ENCODE measurements at places on chromosomes 1 and 21.

DNA sequence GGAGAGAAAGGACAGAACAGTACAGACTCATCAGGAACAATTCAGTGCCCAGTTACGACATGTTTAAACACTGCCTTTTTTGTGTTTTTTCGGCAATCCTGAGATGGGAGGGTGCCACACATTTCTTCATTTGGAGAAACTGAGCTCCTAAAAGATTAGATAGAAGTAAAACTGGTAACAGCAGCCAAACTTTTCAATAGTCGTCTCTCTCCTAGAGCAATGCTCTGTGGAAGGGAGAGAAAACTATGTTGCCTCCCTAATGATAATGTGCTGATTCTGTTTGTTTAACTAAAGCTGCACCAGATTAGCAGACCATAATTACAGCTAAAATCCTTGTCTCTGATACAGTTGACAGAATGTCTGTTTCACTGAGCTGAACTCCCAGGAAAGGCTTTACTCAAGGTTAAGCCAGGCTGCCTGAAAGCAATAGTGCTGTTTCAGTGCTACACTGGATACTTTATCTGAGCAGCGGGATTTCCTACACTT, 76.2 kb upstream of the CXADR start:
- no peak for DNase-seq

GRCh38 chr1:203692565-203693470, 66.2 kb downstream of the ATP2B4 start:
- no peak for DNase-seq

- no peak for DNase-seq
Observed at GRCh38 chr1:30686236-30686935, 37.0 kb downstream of the MATN1 start.

DNA sequence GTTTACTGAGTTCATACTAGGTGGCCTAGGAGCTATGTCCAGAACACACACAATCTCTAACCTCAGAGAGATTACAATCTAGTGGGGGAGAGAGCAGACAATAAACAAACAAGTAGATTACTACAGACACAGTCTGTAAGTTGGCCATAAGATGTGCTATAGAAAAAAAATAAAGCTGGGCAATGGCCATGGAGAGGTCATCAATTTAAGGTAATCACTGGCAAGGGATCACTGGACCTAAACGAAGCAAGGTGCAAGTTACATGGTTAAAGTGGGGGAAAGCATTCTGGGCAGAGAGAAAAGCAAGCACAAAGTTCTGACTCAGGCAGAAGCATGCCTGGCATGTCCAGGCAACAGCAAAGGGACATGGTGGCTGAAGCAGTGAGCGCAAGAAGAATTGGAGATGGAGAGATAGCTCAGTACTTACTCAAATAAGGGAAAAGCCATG, 147.0 kb downstream of the RERE start:
- no peak for DNase-seq

GRCh38 chr1:60867782-60868181, 214.6 kb upstream of the NFIA start:
- DNase-seq: no peak

GRCh38 chr1:1434824-1435105, 725 bp upstream of the VWA1 start:
- DNase-seq: no peak

- DNase-seq: peak; percentile 58
Observed at GRCh38 chr21:31731056-31731856, 662 bp downstream of the SCAF4 start.

- no peak for DNase-seq
Observed at GRCh38 chr21:45573452-45574035, 31.3 kb upstream of the SLC19A1 start.

GRCh38 chr21:33971492-33972013, 55.9 kb upstream of the ATP5PO start:
- no peak for DNase-seq

DNA sequence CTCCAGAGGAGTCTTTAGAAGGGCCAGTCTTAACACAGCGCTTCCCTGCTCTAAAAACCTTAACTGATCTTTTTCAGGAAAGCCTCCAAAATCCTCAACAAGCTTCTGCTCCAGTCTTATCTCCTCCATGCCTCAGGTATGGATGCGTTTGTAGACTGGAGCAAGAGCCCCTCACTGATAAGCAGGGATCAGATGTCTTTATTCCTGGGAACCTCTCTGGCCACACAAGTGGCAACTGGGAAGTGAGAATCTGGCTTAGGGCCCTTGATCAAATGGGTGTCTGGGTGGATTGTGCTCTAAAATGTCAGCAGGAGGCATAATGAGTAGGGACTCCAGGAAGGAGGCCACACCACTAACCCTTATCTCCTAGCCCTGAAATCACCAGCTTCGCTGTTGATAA, 1.4 kb downstream of the ZBTB8A start:
- DNase-seq: no peak

DNA sequence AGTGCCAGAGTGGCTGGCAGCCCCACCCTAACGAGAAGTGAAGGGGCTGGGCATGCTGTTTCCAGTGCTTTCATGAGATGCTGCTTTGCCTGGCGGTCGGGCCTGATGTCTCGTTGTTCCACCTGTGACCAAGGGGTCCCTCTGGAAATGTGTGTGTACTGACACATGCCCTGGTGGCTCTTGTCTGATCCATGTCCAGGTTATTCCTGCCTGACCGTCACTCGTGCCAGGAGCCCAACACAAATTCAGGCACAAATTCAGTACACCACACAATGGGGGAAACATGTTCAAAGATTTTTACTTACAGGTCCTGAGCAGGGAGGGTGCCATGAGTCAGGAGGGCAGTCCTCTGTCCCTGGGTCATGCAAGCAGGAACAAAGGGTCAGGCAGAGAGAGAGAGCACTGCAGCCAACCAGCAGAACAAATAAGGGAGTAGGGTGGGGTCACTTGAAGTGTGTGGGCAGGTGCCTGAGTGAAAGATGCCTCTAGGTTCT, 76.3 kb downstream of the ADARB1 start:
- no peak for DNase-seq

DNA sequence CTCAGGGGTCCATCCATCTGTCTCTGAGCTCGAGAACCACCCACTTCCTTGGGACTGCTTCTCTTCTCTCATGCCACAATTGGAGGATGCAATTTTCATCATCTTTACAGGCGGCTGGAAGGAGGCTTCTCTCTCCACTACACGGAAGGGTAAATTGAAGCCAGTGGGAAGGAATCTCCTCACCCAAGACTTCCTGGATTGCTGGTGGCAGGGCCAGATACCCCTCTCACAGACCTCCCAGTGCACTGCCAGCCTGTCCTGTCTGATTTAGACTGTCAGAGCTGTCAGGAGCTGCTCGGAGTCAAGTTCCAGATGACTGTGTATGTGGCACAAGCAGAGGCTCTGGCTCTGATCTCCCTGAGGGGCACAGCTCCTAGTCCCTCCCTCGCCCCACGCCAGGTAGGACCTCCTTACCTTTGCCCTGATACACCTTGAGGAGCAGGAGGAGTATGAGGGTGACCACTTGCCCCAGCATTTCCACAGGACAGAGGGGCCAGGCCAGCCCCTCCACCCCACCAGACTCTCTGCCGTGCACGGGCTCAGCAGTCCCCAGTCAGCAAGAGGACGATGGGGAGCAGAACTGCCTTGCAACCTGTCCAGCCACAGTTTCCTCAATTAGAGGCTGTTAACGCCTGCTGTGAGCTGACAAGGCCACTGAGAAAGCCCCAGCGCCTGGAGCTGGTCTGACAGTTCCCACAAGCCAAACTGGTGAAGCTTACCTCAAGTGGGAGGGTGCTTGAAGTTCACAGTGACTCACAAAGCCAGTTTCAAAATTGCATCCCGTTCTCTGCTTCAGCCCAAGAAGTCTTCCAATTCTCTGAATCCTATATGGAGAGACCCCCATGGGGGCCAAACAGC, at the start of gene CD244:
Gene CD244, minus strand, starts transcription at position 685 of the 858 bp plus-strand sequence. Its CDS starts 210 bp downstream, at position 475.
- peak; percentile 62 for DNase-seq

- no peak for DNase-seq
Observed at GRCh38 chr1:224368409-224368808, 11.7 kb downstream of the CNIH4 start.

- no peak for DNase-seq
Observed at GRCh38 chr1:26102119-26102518, 9.5 kb upstream of the PDIK1L start.

DNA sequence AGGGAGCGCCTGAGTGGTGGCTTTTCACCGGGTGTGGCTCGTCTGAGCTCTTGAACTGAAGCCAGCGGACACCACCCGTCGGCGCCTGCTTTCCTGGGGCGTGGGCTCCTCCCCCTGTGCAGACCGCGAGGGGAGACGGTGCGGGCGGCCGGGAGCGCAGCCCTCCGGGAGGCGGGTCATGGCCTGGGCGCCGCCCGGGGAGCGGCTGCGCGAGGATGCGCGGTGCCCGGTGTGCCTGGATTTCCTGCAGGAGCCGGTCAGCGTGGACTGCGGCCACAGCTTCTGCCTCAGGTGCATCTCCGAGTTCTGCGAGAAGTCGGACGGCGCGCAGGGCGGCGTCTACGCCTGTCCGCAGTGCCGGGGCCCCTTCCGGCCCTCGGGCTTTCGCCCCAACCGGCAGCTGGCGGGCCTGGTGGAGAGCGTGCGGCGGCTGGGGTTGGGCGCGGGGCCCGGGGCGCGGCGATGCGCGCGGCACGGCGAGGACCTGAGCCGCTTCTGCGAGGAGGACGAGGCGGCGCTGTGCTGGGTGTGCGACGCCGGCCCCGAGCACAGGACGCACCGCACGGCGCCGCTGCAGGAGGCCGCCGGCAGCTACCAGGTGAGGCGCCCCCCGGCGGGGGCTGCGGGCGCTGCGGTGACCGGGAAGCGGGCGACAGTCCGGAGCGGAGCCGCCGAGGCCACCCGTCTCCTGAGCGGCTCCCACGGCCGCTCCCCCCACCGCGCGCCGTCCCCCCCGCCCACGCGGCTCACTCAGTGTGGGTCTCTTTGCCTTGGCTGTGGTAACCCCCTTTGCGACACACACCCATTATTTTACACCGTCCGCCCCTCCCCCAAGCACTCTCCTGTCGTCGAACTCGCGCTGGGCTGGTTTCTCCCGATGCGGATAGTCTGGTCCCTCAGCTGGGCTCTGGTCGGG, at the start of gene TRIM58:
Gene TRIM58, plus strand, starts transcription at position 119 of the 916 bp plus-strand sequence. Its CDS starts 60 bp downstream, at position 179.
- no peak for DNase-seq

GRCh38 chr1:233319272-233319671, 8.3 kb upstream of the MAP3K21 start:
- no peak for DNase-seq

GRCh38 chr1:209406168-209406567, 177.3 kb upstream of the CAMK1G start:
- DNase-seq: no peak

DNA sequence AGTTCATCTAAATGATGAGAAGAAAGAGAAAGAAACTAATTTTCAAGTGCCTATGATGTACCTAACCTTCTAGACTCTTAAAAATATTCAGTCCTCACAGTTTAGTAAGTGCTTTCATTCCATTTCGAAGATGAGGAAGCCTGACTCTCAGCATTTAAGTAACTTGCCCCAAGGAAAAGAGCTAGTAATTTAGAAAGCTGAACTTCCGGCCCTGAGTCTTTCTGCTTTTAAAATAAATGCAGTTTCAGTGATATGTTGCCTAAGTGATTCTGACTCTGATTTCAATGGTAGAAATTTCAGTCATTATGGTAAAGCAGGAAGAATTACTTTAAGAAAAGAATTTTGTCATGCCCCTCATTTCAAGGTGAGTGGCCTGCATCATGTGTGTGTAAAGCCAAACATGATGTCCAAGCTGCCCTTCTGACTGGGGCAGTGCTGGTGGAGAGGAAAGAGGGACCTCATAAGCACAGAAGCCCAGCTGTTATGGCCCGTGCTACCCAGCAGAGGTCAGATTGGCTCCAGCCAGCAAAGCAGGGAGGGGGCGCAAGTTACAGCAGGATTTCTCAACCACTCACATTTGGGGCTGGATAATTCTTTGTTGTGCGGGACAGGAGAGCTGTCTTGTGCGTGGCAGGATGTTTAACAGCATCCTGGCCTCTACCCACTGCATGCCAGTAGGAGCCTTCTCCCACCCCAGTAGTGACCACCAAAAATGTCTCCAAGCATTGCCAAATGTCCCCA, 10.7 kb downstream of the ATP1A4 start:
- no peak for DNase-seq

- no peak for DNase-seq
Observed at GRCh38 chr1:85118751-85119150, 70.5 kb upstream of the MCOLN3 start.

- no peak for DNase-seq
Observed at GRCh38 chr1:161008869-161009510, 12.0 kb downstream of the F11R start.

DNA sequence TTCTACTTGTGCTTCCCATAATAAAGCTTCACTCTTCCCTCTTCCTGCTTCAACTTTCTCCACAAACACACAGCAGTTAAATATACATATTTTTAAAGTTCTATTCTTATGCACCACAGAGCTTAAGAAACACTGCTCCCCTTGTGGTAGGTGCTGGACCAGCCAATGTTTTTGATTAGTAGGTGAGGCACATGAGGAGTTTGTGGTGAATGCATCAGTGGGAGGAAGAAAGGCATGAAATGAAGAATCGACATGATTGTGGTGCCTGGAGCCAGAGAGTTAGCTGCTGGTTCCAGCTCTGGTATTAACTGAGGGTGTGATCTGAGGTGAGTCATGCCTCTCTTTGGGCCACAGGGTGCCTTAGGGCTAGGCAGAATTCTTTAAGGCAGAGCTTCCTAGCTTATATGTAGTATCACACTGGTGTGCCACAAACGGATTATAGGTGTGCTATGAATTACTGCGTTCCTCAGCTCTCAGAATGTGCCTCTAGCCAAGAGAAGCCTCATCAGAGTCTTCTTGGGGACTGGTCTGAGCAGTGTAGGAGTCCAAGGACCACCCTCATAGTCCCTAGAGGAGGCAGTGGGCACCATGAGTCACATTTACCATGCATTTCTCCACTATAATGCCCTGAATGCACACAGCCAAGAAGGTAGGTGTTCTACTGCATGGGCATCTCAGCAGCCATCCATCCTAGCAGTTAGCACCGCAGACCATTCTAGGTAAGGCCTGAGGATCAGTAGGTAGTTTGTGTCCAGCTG, 97.4 kb upstream of the SGIP1 start:
- DNase-seq: peak; percentile 55

DNA sequence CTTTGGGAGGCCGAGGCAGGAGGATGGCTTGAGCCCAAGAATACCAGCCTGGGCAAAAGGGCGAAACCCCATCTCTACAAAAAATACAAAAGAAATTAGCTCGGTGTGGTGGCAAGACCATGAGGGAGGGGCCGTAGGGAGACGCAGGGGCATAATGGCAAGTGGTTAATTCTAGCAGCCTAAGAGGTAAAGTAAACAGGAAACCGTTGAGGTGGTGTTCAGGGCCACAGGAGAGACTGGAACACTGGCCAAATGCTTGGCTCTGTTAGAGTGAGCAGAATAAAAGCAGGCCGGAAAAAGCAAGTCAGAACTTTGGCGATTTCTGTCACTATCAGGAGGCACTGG, 89.2 kb downstream of the RIPK4 start:
- DNase-seq: no peak

GRCh38 chr1:110864287-110864686, 8.7 kb upstream of the CD53 start:
- DNase-seq: no peak

GRCh38 chr1:90210633-90211491, 216.0 kb downstream of the ZNF326 start:
- no peak for DNase-seq

All from CD4-positive, alpha-beta T cell treated with Interleukin-10 for 1 hour (primary cell).